ENCODE measurements at places on chromosomes 5 and 9.

- DNase-seq, result no peak
Measured at GRCh38 chr5:66958201-66958979, 238.2 kb downstream of the CD180 start.

DNA sequence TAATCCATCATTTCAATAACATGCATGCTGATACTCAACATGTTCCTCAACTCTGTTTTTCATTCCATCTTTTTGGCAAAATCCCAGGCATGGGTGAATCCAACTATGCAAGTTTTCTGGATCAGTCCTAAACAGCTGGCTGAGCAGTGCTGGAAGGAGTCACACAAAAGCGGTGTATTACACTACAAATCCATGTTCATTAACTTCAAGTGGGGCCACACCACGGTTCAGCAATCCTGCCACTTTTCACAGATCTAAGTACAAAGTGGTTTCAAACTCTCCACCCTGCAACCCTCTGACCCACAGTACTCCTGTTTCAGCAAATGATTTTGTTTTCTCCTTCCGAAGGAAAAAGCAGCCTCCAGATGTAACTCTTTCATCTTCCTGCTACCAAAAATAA is 222.5 kb downstream of the EPB41L4A start:
- no peak for DNase-seq

DNA sequence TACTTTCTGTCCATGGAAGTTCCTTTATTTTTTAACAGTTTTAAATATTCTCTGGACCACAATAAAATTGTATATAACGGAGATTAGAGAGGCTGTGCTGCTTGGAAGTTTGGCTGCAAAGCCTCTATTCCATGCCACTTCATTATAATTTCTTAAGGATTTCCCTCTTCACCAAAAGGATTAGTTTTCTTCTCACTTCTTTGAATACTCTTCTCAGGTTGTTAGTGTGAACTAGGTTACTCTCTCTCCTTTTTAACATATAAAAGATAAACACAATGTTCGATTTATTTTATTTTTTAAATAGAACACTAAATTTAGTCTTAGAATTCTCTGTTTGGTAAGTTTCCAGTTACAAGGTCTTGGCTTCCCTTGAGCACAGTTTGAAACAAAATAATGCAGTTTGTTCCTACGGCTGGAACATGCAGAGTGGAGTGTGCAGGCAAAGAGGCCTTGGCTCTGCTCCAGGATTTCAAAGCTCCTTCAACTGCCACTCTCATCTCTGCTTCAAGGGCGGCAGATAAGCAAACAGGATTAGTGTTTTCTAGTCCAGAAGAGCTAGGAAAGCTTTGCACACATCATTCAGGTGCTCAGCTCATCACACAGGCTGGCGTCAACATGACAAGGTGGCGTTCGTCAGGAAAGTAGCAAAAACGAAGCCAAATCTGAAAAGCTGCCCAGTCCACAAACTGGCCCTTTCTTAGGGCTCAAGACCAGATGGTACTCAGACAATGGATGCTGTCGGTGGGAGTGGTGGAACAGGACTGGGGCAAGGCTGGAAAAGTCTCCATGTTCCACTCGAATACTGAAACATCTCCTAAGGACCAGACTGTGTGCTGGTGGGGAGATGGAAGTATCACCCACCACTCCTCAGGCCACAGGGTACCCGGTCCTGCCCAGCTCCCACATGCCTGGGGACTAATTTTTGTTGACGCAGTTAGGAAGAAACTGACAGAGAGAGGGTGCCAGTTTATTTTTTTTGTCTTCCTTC is 286.6 kb downstream of the CRB2 start:
- DNase-seq, result peak; percentile 28

DNA sequence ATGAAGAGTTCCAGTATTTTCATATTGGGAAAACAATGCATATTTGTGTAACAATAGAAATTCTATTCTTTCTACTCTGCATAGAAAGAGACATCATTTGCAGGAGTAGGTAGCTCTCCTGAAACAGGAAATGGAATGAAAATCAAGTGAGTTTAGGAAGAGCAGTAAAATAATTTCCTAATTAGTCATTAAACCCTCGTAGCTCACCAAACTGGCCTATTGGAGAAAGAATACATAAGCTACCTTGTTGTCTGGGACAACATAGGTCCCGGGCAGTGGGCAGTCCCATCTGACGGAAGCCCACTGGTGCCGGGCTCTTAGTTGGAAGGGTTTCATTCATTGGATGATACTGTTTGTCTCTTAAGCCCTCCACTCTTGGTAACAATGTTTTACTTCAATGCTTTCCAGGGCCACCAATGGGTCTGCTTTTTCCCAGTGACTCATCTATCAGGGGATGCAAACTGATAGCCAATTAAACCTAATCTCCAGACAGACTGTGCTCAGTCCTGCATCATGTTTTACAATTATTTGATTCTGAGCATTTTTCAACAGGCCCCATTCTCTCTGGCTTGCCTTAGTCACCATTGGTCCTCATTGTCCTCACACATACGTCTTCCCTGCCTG is 46.5 kb downstream of the GNA14 start:
- DNase-seq, result no peak
